ENCODE measurements at places on chromosomes 4 and X.

DNA sequence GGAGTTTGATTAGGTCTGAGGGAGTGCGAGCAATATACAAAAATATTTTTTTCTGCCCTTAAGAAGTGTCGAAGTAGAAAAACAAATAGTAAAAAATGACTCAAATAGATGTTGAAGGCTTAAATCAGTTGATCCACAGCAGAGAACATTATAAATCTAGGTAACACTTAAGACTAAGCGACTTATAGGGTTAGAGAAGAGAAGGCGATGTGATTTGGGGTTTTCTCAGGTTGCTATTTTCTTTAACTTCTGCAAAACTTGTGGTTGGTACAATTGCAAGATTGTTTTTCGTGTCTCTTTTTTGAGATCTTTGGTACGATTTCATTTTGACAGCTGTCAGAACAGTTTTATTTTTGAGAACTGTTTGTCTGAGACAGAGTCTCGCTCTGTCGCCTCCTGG lies 1479.5 kb downstream of the PCDH7 start:
- DNase-seq, result no peak

DNA sequence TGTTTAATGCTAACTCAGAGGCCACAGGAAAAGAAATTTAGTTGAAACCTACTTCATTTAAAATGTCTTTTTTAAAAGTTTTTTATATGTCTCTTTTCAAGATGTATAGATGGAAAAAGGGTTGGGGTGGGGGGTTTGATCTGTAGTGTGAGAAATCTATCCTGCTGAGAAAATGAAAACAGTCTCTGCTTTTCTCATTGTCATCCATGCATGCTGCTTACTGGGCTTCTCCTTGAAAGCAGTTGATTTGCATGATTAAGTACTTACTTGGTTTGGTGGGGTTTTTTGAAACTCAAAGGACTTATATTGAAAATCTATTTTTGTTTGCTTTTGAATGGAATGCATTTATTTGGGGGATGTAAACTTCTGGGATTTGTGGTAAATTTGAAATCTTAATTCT lies 313.6 kb upstream of the DKK2 start:
- DNase-seq, result no peak

- DNase-seq, result no peak
These were observed 47.0 kb downstream of the AFF1 start for GRCh38 chr4:86981789-86982188.

DNA sequence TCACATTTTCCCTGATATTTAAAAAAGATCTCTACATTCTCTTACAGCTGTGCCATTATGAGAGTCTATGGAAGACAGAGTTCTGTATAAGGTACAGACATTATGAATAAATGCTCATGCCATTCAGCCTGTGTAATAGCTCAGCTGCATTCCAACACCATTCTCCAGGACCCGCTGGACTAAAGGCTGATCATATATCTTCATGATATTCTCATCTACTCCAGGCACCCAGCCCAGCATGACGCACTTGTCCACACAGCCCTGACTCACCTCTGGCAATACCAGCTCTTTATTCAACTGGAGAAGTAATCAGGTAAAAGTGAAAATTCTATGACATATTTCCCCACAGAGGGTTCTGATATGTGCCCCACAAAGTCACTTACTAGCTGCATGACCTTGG lies 437.5 kb upstream of the FGF16 start:
- DNase-seq, result no peak

GRCh38 chr4:177448850-177449249 lies 6.6 kb upstream of the AGA start:
- DNase-seq, result no peak

- no peak for DNase-seq
These were observed 32.1 kb upstream of the GK start for GRCh38 chrX:30620980-30621618.

DNA sequence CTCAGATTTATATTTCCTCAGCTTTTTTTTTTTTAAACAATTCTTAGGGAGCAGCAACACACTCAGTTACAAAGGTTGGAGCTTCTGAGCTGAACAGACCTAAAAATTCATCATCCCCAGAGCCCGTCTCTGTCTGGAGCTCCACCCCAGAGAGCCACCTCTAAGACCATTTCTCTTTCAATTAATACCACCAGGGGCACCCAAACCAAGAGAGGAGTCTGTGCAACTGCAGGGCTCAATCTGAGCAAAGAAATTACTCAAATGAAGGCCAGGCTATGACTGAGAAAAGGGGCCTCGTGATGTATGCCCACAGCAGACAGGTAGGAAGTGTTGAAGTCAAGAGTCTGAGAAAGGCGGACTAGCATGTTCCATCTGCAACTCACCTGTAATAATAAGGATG lies 95.5 kb downstream of the C4orf51 start:
- no peak for DNase-seq

DNA sequence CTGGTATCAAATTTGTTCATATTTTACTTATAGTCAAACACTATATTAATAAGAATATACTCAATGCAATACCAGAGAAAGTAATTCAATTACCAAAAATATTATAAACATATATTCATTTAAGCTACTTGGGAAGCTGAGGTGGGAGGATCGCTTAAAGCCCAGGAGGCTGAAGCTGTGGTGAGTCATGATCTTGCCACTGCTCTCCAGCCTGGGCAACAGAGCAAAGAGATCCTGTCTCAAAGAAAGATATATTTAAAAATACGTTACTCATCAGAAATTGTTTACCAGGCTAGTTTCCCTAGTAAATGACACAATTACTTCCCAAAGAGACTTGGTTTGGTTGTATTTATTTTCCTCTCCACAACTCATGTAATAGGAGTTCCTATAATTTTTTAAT lies 433.6 kb downstream of the GASK1B start:
- no peak for DNase-seq

GRCh38 chr4:129488427-129488826 lies 392.5 kb downstream of the C4orf33 start:
- no peak for DNase-seq

DNA sequence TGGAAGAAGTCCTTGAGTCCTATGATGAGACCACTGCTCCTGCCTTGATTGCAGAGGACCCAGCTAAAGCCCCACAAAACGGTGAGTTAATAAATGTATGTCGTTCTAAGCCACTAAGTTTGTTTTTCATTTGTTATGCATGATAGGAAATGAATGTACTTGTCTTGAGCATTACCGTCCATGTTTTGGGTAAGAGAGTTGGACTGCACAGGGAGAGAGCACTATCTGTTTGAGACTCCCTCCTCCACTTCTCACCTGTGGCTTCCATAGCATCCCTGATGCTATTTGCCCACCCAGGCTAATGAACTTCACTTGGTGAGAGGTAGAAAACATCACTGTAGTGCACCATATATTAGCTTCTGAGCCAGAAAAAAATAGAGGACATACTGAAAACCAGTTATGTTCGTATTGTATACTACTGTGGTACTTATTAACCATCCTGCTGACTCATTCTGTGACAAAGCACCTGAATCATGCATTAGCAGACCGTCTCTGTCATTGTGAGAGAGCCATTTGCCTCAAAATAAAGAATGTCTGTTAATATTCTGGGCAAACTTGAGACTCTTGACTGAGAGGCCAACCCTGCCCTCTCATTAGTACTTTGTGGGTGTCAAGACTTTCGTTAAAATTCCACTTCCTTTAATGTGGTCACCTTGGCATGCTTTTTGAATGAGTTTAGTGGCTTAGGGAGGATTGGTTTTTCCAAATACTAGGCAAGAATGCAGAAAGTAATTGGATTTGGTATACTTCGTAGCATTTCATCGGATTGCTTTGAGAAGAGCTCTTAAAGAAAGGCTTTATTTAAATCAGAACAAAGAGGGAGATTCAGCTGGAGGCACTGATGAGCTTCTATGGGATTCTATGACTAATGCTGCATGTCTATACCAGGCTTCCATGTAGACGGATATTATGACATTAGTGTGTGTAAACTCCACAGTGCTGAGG lies 99.3 kb upstream of the GRPR start:
- DNase-seq, result no peak

- DNase-seq, result no peak
These were observed 100.9 kb downstream of the SLC34A2 start for GRCh38 chr4:25756503-25756902.

DNA sequence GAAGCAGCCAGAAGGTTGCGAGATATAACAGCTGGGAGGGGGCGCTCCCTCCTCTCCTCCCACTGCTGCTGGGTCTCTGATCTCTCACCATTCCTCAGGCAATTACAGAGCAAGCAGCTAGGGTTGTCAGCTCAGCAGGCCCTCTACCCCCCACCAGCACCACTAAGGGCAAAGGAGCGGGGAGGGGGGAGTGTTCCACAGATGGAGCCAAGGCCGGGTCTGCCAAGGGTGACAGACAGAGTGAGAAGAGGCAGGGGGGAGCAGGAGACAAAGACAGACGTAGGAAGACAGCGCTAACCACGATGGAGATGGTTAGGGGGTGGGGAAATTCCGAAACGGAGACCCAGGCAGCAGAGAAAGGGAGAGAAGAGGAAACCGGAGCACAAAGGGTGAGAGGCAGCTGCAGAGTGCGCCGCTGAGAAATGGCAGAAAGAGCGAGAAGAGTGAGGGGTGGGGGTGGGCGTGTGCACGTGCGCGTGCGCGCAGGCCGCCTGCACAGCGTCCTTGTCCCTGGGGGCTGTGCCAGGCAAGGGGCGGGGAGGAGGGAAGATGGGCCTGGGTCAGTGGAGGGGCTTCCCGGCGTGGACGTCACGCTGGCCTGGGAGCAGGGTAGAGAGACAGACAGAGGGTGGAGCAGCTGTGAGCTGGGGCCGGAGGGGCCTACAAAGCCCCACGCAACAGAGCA lies 6.9 kb downstream of the L1CAM start:
- DNase-seq, result no peak

- no peak for DNase-seq
These were observed 116.8 kb downstream of the SORCS2 start for GRCh38 chr4:7309181-7309580.

DNA sequence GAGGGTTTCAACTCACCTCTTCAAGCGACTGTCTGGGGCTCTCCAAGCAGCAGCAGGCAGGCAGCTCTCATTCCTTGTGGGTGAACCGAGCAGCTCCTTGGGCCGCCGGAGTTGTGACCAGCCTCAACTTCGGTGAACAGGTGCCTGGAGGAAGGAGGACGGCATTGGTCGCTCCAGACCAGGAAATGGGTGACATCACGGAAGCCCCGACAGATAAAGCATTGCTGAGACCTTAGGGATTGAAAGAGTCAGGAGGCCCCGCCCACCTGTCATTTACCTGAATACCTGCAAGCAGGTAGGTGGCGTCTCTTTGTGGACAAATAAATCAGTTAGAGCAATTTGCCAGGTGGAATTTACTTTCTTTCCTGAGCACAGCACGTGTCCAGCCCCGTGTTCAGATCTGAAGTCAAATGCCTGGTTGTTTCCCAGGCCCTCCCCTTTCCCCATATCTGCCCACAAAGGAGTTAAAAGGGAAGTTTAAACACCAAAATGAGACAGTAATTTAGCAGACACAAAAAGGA lies at the start of gene LNX1:
Gene LNX1 (minus strand): TSS at position 115 of the 521 bp plus-strand sequence. CDS start 17,484 bp downstream, outside the sequence.
- DNase-seq, result no peak

GRCh38 chrX:100341142-100341510 lies 68.9 kb downstream of the PCDH19 start:
- DNase-seq, result no peak

DNA sequence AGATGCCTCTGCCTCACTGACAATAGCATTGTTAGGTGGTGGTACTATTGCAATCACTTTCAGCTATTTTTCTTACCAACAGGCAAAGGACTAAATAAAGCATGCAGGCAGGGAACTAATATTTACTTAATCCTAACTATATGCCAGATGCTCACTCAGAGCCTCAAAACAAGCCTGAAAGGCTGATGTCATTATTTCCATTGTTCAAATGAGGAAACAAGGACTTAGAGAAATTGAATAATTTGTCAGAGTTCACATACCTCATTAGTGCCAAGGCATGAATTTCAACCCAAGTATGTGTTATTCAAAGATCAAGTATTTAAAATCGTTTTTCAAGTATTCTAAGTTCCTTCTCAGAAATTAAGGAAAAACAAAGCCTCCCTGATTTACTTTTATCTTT lies 374.9 kb upstream of the TECRL start:
- DNase-seq, result no peak

GRCh38 chr4:145619639-145619996 lies 433 bp downstream of the MMAA start:
- peak; percentile 39 for DNase-seq

- no peak for DNase-seq
These were observed 4.8 kb upstream of the TENM3 start for GRCh38 chr4:182238355-182238931.

- no peak for DNase-seq
These were observed 9.0 kb upstream of the CLDN34 start for GRCh38 chrX:9958183-9958582.

GRCh38 chr4:21385706-21386105 lies 562.9 kb downstream of the KCNIP4 start:
- no peak for DNase-seq

DNA sequence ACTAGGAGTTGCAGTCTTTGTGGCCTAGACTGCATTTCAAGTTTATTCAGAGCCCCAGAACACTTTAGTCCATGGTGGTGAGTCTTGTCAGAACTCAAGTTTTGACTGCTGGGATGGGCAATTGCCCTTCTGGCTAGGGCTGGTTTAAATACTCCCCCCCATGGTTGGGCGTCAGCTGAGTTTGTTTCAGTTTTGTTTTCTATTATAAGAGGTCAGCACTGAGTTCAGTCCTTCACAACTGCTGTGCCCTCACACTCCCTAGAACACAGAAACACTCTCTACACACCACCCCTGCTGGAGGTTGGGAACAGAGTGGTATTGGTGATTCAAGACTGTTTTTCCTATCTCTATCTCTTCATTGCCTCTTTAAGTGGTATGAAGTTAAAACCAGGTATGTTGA lies 217.0 kb downstream of the GUCY2F start:
- no peak for DNase-seq

DNA sequence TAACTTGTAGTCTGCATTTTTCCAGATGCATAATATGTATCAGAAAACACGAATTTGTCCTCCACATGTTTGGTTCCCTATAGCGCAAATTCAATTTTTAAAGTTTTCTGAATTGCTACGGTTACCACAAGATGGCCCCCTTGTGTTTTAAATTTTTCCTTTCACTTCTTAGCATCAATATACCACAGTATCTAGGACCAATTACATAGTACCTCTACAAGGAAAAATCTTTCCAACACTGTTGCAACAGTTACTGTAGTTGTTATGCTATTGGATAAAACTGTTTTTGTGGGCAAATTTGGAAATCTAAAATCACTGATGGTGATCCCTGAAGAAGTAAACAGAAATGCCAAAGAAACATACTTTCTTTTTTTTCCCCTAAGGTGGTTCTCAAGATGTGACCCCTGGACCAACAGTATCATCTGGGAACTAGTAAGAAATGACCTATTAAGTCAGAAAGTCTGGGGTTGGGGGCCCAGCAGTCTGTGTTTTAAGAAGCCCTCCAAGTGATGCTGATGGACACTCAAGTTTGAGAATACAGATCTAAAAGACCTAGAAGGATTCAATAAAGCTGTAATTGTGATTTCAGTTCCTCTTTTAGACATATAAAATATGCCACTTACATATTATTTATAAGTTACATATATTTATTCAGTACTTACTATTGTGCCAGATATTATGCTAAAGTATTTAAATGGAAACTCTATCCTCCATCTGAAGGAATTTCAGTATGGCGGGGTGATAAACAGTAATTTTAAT lies 3.1 kb downstream of the ZGRF1 start:
- DNase-seq, result no peak

- DNase-seq, result no peak
These were observed 74.3 kb downstream of the NUDT11 start for GRCh38 chrX:51421972-51422597.

Measured in stimulated activated CD8-positive, alpha-beta memory T cell treated with anti-CD3 and anti-CD28 coated beads, Interleukin-15, amount 100 ng/mL, for 48 hours (primary cell).